Fibroblast of skin of right biceps (primary cell): ENCODE measurements at places on chromosomes 3 and 15.

GRCh38 chr15:41838400-41838897 is at the start of gene PLA2G4B:
PLA2G4B (plus strand) TSS chr15:41838847; CDS start chr15:41838914, 67 bp downstream.
- no peak for DNase-seq

GRCh38 chr15:72358650-72359171 is 17.1 kb downstream of the HEXA start:
- peak; percentile 39 for DNase-seq

DNA sequence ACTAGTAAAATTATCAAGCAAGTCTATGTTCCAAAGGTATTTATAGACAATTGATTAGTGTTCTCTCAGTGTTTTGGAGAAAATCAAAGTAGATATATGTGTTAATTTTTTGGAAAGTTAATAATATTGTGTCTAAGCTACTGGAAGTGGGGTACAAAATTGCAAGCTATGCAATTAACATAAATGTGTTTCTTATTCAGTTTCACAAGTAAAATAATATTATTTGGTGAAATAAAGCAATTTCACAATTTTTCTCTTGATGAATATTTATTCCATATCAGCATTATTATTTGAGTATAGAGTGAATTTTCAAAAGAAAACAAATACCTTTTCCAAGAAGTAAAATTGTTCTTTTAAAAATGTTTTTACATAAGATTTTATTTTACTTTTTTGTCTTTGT is 1047.7 kb downstream of the TBL1XR1 start:
- no peak for DNase-seq

DNA sequence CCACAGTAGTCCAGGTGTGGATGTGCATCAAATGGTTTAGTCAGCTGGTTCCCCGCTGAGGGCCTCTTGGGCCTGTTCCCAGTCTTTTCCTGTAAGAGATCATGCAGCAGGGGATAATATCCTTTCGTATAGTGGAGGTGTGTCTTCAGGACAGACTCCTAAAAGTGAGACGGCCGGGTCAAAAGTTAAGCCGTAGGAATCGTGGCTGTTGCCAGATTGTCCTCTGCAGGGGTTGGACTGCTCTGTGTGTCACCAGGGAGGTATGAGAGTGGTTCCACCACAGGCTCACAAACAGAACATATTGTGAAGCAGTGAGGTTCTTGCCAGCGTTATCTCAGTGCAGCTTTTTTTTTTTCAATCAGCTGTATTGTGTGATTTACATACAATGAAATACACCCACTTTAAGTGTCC is 95.0 kb downstream of the VGLL4 start:
- peak; percentile 88 for DNase-seq

GRCh38 chr3:194136519-194137007 is 615 bp downstream of the HES1 start:
- no peak for DNase-seq

DNA sequence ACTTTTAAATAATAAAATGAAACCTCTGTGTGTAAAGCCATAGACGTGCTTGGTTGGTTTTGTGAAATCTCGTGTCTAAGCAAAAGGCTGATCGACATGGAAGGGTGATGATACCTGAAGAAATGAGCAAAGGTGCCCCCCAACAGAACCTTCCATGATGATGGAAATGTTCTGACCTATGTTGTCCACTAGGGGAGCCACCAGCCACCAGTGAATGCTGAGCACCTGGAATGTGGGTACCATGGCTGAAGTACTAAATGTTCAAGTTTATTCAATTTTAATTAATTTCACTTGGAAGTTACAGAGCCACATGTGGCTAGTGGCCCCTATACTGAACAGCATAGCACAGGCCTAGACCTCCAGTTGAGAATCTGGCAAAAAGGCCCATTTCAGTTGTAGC is 158.8 kb downstream of the POLR2M start:
- no peak for DNase-seq

GRCh38 chr3:178059119-178059518 is 477.1 kb upstream of the KCNMB2 start:
- peak; percentile 26 for DNase-seq

DNA sequence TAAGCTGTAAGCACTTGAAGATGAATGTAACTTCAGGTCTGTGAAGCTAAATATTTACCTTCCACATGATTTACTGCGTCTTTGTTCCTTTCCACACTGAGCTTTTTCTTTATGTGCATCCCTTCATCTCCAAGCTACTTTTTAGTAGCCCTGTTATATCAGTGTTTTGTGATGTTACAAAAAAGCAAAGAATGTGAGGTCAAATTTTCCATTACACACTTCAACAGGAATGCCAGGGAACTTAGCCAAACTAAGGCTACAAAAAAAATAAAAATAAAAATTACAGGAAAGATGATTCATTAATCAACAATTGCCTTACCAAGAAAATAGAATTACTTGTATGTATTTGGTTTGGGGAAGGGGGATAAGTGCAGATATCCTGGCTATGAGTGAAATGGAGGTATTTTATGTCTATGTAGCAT is 73.0 kb downstream of the FILIP1L start:
- DNase-seq: peak; percentile 94

DNA sequence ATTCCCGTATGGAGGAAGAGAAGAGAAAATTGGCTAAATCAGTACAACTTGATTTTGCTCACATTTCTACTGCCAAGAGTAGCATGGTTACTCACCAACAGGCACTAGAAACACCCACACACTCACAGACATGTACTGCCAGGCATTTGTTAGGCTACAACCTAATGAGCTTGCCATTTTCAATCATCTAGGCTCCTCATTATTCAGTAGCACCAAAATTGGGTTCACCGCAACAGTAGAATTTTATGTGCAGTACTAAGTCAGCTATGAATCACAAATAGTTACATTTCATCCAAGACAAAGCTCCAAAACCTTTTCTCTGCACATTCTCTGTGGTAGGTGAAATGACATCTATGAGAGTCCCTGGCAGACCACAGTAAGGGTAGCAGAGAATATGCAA is 15.0 kb upstream of the THUMPD3 start:
- peak; percentile 68 for DNase-seq

DNA sequence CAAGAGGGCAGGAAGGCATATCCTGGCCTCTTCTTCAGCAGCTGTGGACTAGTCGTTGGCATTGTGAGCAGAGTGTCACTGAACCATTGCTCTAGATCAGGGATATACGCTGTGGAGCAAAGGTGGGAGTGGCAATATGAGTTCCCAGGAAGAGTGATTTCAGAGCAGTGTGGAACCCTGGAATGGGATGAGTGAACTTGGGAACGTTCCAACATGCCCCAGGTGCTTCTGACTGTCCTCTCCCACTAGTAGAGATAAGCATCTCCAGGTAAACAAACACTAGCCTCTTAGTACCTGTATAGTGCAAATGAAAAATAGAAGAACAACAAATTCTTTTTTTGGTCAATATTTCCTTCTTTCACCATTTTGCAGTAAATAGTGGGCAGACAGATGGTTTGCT is 123.6 kb upstream of the VEPH1 start:
- DNase-seq: no peak

DNA sequence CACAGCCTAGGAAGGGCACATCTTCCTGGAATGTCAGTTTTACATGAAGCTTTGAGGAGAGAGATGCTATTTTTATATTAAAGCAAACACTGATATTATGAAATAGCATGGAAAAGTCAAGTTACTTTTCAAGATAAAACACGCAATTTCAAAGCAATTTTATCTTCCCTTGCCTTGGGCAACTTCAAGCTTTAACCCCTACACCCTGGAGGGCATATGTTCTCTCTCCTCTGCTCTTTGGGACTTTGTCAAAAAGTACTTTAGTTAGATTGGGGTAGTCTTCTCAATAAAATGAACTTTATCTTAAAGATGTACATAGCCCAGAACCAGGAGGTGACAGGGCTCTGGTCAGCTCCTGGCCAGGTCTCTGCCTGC is 86.9 kb upstream of the PLXNA1 start:
- DNase-seq: no peak

GRCh38 chr3:7950890-7951289 is 550.7 kb upstream of the LMCD1 start:
- no peak for DNase-seq

DNA sequence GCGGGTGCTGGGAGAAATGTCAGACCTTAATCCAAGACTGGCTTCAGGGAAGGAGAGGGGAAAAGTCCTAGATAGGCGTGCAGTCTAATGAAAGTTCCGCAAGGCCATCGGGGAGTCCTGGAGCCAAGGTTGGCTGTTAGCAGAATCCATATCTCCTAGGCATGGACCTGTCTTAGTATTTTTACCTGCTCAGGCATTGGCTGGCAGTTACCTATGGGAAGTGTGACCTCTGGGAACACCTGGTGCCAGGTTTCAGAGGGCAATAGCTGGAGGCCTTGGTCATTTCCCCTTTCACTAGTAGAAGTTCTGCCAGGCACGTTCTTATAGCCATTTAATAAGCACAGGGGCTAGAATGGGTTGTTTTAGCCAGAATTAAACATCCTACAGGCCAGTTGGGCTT is 330.8 kb upstream of the SEMA6D start:
- DNase-seq: no peak

- no peak for DNase-seq
These were observed 315.5 kb downstream of the ZPLD1 start for GRCh38 chr3:102750322-102750721.

DNA sequence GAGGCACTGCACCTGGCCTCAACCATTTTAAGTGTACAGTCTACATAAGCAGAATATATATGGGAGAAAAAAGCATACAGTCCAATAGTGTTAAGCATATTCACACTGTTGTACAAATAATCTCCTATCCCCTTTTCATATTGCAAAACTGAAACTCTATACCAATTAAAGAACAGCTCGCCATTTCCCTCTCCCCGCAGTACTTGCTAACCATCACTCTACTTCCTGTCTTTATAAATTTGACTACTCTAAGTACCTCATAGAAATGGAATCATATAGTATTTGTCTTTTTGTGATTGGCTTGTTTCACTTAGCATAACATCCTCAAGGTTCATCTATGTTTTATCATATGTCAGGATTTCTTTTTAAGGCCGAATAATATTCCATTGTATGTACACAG is 21.6 kb upstream of the TASOR start:
- DNase-seq: no peak

- DNase-seq: peak; percentile 3
These were observed 126.5 kb downstream of the ZNF385D start for GRCh38 chr3:21624524-21624923.

DNA sequence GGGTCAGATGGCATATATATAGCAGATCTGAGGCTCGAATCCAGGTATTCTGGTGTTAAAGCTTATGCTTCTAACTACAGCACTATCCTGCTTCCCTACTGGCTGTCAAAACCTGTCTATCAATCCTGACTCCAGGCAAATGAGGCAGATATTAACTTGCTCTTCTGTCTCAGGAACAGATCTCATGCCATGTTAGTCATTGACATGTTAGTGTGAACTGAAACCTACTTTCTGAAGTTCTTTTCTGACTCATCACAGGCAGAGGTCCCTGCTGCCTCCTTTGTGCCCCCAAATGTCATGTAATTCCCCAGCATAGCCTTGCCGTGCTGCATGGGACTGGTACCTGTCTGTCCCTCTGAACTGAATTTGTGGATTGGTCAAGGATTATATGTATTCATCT is 125.0 kb upstream of the SMAD3 start:
- peak; percentile 45 for DNase-seq

GRCh38 chr3:98645039-98645438 is 51.6 kb upstream of the CPOX start:
- DNase-seq: no peak

- peak; percentile 61 for DNase-seq
These were observed at the start of gene ACTC1 for GRCh38 chr15:34795267-34796081. ACTC1 (minus strand) TSS chr15:34795549; CDS start chr15:34794808, 741 bp downstream.

- DNase-seq: peak; percentile 54
These were observed 68.3 kb upstream of the NEO1 start for GRCh38 chr15:72983801-72984545.

GRCh38 chr15:67194171-67195114 is 60.0 kb downstream of the AAGAB start:
- no peak for DNase-seq
